ENCODE measurements at places on chromosomes 11 and 22.
A peak's percentile ranks its signal among the peaks of the same experiment; 100 is the strongest.

GRCh38 chr22:46589871-46590271 lies 30.3 kb upstream of the GRAMD4 start:
- DNase-seq: no peak

- no peak for DNase-seq
These were observed 18.1 kb upstream of the ANO1 start for GRCh38 chr11:70059971-70060370.

GRCh38 chr11:70490723-70491558 lies 92.6 kb downstream of the CTTN start:
- DNase-seq: no peak

DNA sequence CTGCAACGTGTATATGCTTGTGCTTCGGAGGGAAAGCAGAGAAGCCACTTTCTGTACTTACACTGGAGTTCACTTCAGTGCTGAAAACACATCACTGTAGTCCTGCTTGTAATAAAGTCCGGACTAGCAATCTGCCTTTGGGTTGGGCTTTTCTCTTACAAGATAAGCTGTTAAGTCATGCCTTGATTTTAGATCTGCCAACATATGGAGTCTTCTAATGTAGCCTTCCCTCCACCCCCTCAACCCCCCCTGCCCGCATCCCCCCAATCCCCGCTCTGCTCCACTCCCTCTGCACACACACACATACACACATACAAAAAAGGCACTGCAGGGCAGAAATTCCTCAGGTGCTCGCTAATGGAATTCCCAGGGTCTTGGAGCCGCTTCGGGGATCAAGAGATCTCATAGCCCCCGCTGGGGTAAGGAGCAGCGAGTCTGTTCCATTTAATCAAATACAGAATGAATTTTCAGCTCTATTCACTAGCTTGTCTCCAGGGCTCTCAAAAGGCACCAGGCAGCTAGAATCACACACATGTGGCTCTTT lies 3.4 kb downstream of the CDON start:
- no peak for DNase-seq

DNA sequence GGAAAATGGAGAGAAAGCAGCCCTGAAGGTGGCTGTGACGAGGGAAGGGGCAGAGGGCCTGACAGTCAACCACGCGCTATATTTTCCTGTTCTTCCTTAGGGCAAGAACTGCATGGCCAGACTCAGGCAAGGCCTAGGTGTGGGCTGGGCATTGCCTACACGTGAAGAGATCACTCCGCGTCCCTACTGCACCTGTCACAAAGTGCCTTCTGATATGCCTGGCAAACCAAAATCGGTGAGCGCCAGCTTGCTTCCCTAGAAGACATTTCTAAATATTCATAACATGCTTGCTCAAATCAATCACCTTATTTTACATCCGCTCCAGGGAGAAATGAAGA lies 6.3 kb downstream of the TMEM121B start:
- DNase-seq: no peak

- DNase-seq: no peak
These were observed 14.2 kb downstream of the SLC22A8 start for GRCh38 chr11:63001456-63001855.

- no peak for DNase-seq
These were observed 799.3 kb downstream of the TBC1D22A start for GRCh38 chr22:47561766-47562165.

DNA sequence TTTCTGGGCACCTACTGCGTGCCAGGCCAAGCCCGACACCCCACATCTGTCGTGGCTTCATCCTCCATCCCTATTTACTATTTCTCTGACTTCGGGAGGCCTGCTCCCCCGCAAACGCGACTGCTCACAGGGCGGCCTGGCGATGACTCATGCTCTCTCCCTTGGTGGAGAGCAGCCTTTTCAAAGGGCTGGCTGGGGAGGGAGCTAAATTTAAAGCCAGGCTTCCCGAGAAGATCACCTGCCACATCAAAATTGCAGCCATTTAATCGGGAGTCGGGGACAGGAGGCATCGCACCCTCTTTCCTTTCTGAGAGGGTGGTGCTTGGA lies 24.9 kb upstream of the SHISAL1 start:
- DNase-seq: no peak

- no peak for DNase-seq
These were observed 234.3 kb downstream of the JRKL start for GRCh38 chr11:96624126-96624525.

- no peak for DNase-seq
These were observed 257.1 kb downstream of the BUD13 start for GRCh38 chr11:116515664-116516184.

DNA sequence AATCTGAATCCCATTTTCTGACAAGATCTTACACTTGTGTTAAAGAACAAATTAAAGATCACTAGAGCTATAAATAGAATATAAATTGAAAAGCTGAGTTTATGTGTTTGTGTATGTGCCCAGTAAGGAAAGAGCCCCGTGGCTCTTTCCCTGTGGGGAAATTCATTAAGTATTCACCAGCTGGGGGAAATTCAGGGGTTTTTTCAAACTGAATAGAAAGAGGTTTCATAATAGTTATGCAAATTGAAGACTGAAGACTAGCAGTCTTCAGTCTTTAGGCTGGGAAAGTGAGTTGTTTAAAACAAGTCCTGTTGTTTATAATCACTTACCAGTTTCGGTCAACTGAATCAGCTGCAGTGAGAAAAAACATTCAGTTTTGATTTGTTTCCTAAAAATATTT lies 11.3 kb upstream of the MS4A7 start:
- DNase-seq: no peak

DNA sequence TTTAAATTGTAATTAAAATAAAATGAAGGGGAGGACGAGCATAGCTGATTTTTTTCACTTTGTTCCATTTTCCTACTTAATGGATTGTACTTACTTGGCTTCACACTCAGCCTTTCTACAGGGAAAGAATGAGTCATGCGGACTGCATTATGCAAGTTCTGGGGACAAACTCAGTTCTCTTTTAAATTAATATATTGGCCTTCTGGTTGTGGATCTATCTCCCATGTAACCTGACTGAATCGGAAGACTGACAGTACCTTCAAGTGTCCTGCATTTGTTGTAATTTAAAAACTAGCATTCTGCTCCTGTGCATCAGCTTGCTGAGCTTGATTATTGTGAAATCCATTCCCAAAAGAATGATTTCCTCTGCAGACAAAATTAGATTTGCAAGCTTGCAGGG lies 12.2 kb downstream of the OR8D1 start:
- no peak for DNase-seq

GRCh38 chr11:27626269-27626937 lies 73.9 kb downstream of the BDNF start:
- DNase-seq: no peak

GRCh38 chr11:56705784-56706396 lies 7.0 kb downstream of the OR9G1 start:
- no peak for DNase-seq

DNA sequence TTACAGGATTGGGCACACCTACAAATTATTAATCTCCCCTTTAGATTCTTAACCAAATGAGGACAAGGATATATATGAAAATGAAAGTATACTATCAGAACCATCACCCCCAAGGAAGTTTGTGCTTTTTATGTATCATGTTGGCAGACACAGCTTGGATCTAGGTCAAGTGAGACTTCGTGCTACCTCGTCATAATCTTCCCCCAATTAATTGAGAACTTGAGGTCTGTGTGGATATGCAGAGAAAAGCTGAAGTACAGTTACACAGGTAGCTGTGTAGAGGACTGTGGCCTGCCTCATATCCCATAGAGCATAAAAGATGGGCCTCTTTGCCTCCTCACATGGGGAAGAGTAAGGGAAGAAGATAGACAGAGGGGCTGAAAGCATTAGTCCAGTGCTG lies 45.6 kb downstream of the DNHD1 start:
- DNase-seq: no peak

DNA sequence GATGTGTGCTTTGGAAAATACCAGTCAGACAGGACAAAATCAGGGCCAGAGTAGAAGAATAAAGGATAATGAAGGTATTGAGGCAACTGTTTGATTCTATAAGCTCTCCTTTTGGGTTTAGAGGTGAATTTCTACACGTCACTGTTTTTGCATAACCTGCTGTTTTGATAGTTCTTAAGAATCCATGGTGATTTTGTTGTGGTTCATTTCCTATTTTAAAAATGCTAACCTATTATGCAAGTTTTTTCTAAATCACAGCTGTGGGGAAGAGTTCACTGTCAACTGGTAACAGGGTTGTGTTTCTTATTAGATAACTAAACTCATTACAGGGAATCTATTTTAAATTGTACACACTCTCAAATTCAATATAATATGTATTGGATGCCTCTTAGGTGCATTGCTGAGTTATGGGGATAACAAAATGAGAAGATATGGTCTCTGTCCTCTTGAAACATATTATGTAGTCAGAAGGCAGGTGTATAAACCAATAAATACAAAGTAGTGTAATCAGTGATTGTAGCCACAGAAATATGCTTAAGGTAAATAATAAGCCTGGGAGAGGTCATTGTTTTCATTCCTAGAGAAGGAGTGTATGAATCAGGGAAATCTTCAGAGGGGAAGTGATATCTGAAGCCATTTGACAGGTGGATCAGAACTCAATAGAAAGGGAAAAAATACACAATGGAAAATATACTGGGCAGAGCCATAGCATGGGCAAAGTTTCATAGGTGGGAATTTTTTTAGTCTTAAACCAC lies 192.5 kb downstream of the FAT3 start:
- peak; percentile 35 for DNase-seq

DNA sequence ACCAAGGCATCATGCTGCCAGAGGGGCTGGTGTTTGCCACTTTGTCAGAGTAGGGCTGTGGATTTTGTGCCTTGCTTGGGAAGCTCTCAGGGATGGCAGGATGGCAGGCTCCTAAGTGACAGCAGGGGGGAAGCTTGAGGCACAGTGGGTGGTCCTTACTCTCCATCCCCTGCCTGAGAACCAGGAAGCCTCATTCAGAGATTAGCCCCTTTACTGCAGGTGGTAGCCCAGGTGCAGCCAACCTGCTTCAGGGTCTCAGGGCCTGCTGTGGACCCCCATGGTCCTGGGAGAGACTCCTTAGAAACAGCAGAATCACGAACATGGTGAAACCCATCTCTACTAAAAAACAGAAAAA lies 8.9 kb upstream of the ST3GAL4 start:
- no peak for DNase-seq

- DNase-seq: no peak
These were observed at the start of gene MYOD1 for GRCh38 chr11:17719028-17719937. TSS of gene MYOD1 (plus strand) at chr11:17719571. CDS start at chr11:17719783, 212 bp downstream.

GRCh38 chr11:28963187-28963586 lies 855.0 kb downstream of the METTL15 start:
- DNase-seq: no peak

GRCh38 chr22:17397756-17398547 lies 28.7 kb downstream of the CECR2 start:
- DNase-seq: no peak

DNA sequence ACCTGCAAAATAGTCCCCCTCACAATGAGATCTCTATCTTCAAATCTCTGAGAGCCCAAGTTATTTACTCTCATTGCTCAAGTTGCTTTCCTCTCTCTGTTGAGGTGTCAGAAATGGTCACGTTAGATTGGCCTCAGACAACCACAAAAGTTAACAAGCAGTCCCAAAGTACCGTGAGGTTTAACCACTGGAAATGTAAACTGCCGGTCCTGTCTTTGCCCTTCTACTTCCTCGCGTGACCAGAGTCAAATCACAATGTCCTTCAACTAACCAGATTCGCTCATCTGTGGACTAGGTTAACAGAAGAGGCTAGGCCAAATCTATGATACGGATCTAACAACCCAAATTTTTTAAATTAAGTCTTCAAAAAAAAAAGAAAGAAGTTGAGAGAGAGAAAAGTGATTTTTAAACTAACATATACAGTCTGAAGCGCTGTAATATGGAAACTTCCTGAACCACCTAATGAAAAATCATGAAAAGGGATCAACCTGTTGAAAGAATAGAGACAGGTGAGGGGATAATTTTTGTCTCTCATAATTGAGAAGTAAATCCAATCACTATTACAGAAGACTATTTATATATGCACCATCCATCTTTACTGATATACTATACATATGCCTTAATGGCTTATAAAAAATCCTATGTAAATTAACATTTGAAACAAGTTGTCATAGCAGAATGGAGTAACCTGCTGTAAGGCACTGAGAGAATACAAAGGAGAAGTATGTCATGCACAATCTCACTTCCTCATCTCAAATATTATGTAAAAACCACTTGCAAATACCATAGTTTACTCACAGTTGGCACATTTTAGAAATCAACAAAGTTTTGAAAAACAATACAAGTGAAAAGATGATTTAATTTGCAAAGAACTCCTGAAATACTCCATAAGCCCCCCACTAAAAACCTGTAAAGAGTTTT lies 3.3 kb upstream of the JAML start:
- no peak for DNase-seq

GRCh38 chr22:49763696-49764095 lies 64.0 kb downstream of the BRD1 start:
- DNase-seq: no peak

- no peak for DNase-seq
These were observed 233.0 kb upstream of the POU2AF2 start for GRCh38 chr11:111012491-111012890.

DNA sequence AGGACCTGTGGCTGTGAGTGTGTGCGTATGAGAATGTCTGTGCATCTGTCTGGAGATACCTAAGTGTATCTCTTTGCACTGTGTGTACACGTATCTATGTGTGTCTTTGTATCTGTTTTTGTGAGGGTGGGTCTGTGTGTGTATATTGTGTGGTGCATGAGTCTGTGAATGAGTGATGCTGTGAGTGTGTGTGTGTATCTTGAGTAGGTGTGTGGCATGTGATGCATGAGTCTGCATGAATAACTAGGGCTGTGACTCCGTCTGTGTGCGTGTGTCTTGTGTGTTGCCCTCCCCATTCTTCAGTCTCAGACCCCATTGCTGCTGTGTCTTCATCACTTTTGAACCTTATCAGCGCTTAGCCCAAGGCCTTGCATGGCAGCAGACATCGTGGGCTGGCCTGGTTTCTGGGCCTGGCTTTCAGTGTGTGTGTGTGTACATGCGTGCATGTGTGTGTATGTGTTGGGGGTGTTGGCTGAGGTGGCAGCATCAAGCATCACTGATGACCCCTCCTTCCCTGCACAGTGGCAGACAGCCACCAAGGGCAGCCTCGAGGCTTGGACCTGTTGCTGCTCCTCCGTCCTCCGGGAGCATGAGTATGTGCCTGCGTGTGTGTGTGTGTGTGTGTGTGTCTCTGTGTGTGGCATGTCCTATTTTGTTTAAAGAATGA lies 1.4 kb downstream of the SGSM1 start:
- DNase-seq: no peak

GRCh38 chr11:18632841-18633240 lies 1.3 kb downstream of the SPTY2D1 start:
- no peak for DNase-seq

DNA sequence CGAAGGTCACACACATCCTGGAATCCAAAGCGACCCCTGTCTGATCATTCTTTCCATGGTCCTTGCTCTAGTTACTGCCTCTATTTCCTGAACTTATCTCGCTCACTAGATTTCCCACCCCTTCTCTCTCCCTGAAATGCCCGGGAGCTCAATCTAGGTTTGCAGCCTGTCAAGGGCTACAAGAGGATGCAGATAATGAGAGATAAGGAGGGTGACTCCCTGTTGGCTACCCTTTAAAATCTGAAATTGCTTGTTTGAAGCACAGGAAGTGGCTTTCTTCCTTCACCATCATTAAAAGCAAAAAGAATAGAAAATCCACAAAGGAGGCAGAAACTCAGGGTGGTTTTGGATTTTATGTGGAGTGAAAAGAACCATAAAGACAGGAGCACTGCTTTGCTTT lies 13.0 kb upstream of the FLI1 start:
- DNase-seq: no peak

GRCh38 chr11:10002221-10002620 lies 291.8 kb downstream of the SBF2 start:
- no peak for DNase-seq

Data from Caco-2 (cell line).